ENCODE measurements at places on chromosomes 2 and 18.
A peak's percentile ranks its signal among the peaks of the same experiment; 100 is the strongest.

- DNase-seq: no peak
These were observed 140.9 kb upstream of the TANK start for GRCh38 chr2:161019311-161019710.

DNA sequence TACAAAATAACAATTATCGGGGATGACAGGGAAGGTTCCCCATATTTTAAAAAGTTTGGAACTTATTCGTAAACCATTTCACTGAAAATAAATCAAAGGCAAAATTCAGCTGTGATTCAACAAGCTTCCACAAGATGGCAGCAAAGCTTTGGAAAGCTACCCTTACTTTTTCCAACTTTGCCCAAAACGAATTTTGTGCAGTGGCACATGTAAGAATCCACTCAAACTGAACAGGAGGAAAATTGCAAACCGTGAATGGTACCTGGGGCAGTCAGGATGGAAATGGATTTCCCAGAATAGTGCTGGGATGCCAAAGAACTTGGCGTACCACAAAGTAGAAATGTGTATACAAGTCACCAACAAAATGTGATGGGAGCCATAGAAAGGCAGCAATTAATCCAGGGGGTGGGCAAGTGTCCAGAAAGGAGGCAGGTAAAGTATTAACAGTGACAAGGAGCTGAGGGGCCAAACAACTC lies 10.7 kb downstream of the RPL31 start:
- no peak for DNase-seq

- no peak for DNase-seq
These were observed 11.0 kb downstream of the EIF5B start for GRCh38 chr2:99348173-99348572.

DNA sequence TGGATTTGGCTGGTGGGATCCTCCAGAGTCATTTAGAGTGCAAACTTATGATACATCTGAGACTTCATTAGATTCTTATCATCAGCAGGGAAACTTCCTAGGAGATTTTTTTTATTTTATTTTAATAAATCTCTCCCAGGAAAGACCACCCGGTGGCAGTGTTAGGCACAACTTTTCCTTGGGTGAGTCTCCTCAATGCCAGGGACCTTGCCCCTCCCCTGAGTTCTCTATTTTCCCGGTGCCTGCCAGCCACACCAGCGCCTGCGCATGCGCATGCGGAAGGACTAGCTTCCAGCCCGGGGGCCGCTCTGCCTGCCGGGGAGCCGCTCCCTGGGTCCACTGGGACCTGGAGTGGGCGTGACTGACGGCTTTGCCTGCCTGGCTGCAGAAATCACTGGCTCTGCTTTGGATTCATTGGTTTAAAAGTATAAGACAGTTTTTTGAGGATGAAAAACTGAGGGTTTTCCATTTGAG lies 86.6 kb downstream of the TMEM182 start:
- peak; percentile 78 for DNase-seq

DNA sequence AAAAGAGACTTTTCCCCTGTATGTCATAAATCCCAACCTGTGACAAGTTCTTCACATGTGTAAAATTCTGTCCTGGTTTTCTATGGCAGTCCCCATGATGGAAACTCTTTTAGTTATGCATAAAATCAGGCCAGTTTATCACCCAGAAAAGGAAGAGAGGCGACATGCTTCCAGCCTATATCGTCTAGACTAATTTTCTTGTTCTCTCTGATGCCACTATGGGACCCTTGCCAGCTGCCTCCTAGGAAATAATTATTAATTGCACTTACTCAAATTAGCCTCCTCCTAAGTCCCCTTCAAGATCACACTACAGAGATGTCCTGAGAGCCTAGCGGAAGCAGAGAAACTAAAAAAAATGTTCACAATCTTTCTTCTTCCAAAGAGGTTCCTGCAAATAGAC lies 722.4 kb downstream of the NRXN1 start:
- DNase-seq: no peak

DNA sequence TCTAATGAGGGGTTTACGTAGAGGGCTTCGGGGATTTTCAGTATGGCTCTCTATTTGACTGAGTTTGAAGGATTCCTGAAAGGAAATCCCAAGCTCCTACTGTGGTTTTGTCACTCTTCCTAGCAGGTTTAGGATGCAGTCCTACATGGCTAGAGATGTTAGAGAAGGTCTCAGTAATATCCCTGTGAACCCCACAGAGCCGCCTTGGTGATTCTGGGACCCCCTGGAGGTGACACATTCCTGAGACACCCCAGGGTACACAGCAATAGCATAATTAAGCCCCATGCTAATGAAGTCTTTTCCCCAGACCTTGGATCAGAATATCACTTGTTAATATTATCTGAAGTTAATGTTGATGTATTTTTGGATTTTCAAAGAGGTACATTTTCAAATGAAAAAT lies 103.8 kb downstream of the SNTG2 start:
- DNase-seq: no peak

DNA sequence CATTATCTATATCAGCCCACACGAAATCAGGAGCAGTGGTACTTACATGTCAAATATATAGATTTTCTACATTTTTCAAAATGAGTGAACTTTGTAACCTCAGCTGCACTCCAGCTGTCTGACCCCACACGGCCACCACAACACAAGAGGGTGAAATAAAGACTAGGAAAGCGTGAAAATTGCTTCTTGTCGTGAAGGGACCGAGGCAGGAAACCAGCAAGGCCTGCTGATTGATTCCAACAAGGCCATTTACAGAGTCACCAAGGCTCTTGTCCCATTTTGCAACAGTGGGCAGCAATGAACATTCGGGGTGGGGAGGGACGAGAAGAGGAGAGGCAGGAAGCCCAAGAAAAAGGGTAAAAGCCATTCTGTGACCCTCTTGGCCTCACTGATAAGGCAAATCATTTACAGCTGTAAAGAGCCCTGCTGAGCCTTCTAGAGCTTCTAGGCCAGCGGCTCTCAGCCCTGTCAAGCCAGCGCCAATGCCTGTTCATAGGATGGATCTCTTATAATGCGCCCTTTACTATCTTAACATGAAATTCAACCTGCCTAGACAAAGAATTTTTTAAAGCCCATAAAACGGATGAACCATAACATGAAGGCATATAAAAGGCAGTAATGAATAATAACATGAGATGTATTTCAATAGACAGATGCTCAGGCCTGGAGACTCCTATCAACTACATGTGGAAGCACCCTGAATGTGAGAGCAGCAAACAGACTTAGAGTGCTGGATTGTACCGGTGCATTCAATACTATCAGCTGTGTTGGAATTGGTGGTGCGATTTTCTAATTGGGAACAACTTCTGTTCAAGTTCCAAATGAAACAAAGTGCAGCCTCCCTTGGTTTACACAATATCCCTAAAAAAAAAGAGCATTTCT lies 269.0 kb downstream of the CDCA7 start:
- DNase-seq: no peak

DNA sequence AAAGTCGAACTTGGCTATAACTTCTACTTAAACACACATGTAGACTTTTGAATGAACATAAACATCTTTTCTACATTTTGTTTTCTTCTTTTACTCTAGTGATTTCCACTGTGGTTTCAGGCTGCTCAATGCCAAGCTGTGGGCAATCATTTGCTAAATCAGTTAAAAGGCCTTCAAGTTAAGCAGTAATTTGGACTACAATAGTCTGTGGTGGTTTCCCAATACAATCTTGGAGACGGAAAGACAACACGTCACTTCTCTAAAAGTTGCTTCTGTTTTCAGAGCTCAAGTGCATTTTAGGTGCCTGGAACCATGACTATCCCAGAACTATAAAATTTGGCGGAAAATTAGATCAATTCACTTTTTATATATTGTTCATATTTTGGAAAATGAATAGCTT lies 69.4 kb downstream of the TXNL1 start:
- DNase-seq: no peak

GRCh38 chr2:32922501-32922900 lies 24.3 kb upstream of the LTBP1 start:
- no peak for DNase-seq

GRCh38 chr2:154374416-154374815 lies 324.1 kb upstream of the KCNJ3 start:
- no peak for DNase-seq

GRCh38 chr2:15127876-15128275 lies 433.3 kb downstream of the NBAS start:
- DNase-seq: no peak

- no peak for DNase-seq
These were observed 472.3 kb downstream of the TNS1 start for GRCh38 chr2:217530392-217531090.

DNA sequence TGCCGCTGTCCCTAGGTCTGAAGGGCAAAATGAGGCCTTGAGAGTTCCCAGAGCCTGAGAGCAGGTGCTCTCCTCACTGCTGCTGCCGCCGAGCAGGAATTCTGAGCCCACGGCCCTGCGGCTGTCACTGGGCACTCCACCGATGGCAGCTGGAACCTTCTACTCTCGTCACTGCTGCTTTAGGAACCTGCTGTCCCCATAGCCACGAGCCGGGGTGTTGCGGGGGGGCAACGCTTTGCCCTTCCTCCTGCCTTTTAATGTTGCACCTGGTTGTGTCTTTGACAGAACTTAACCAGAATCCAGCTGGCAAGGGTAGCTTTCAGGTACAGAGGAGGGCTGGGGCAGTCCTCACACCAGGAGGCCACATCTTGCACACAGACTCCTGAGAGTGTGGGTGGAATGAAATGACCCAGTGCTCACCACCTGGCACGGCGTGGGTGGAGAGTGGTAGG lies 32.3 kb downstream of the NCK2 start:
- DNase-seq: no peak

DNA sequence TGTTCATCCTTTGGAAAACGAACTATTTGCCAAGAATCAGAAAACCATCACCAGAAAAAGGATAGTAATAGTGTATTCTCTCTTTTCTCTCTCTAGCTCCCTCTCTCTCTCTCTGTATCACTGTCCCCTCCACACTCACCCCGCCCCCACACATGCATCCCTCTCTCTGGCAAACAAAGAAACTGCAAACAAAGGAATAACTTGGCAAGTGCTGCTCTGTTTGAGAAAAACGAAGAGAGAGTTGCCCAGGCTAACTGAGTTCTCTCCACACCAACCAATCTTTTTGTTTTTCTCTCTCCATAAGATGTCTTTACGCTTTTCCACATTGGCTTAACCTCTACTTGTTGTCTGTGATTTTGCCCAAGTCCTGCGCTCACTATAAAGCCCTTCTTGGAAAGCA lies 316.2 kb downstream of the EPHA4 start:
- DNase-seq: no peak

DNA sequence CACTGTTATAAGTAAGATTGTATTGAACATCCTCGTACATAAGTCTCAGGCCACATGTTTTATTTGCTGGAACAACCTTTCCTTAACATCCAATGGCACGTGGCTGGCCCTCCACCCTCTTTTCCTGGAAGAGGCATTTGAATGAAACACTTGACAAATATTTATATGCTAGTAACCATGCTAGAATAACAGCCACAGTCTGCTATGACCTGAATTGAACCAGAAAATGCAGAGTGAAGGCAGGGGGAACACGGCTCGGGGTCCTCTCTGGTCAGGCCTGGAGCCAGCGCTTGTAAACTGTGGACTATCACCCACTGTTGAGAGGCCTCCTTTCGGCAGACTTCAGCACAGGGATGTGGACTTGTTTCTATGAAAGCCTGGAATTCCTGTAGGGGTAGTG lies 198.2 kb upstream of the COPS8 start:
- DNase-seq: no peak

DNA sequence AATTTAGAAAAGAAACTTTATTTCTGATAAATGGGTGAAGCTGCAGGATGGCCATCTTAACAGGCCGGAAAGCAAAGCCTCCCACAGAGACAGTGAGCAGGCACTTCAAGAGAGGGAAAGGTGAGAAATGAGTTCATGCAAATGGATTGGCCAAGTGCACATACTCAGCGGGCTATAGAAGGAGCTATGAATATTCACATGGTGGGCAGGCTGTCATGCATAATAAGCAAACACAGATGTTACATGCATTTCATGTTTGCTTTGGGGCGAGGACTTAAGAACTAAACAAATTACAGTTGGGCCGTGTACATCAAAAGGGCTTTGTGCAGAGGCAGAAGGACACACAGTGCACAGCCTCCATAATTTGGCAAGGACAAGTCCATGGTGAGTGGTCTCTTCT lies 69.8 kb upstream of the MAL start:
- no peak for DNase-seq

DNA sequence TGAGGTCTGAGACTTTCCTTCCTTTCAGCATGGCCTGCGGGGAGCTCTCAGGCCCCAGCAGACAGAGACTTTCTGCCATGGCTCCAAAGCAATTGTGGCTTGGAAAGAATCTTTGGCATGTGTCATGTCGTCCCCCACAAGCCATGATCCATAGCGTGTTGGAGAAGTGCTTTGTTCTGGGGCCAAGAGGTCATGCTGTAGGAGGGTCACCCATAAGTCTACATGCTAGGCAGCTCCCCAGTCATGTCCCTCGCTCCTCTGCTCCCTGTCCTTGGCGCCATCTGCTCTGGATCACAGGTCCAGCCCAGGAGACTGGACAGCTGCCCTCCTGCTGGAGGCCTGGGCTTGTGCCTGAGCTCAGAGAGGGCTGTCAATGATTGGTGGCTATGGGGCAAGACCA lies 78.8 kb upstream of the LCLAT1 start:
- DNase-seq: no peak

DNA sequence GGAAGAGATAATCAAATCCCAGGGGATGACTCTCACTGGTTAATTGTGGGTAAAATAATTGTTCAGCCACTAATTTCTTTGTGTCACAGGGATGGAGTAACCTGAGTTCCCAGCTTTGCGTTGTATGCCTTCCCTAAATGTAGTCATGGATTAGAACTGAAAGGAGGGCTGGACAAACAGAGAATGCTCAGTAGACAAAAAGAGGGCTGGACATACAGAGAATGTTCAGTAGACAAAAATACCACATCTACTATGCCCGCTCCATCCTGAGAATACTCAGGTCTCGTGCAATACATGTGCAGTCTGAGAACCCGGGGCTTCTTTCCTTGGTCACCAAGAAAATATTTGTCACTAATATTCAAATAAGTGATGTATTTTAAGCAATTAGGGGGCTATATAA lies 497.9 kb downstream of the EPHA4 start:
- DNase-seq: no peak

GRCh38 chr18:53426666-53427184 lies 797.7 kb downstream of the MBD2 start:
- DNase-seq: no peak
